ENCODE measurements at places on chromosomes 1 and 21. TPM values are rescaled to one million over a fixed set of nuclear protein-coding genes. Genes with fewer than 3 reads are reported as not detected.

DNA sequence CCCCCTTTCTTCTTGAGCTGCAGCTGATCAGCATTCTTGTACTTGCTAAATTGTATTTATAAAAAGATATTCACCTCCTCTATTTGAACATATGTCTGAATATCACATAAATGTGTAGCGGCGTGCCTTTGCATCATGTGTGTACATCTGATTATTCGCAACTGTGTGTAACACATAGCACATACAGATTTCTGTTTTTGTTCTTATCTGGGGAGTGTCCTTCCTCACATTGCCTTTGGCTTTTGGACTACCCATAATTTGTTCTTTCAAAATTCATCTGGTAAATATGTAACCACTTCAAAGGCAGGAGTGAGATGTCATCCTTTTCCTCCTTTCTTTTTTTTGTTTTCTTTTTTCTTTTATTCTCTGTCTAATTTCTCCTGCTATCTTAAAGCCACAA is 113.6 kb downstream of the PBX1 start:
- no peaks in the 10 kb centered on the region for H3K27me3 ChIP-seq
- no peak overlapping the region for H3K4me3 ChIP-seq
- peak overlapping the region; percentile 64 for H3K27ac ChIP-seq
- DNase-seq: no peak
- peaks cover 84% of the 10 kb centered on the region for H3K4me1 ChIP-seq

GRCh38 chr1:10508511-10508951 is 33.8 kb downstream of the PEX14 start:
- no peaks in the 10 kb centered on the region for H3K36me3 ChIP-seq
- DNase-seq: peak; percentile 20
- H3K4me3 ChIP-seq: no peak overlapping the region

DNA sequence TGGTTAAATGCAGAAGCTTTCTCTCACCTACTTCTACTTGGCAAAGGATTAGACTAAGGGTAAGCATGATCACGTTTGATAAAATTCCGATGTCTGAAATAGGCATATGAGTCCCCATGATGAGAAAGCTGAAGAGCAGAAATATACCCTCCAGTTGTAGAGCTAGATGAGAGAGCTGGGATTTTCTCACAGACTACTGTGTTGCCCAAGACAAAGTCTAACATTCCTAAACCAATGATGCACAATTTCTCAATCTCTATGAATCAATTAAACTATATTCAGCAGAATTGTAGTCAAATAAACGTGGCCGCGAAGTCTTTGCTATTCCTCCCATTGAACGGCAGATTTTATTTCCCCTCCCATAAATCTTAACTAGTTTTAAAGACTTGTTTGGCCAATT is 699.2 kb downstream of the KCNT2 start:
- H3K4me3 ChIP-seq: no peak overlapping the region
- no peaks in the 10 kb centered on the region for H3K4me1 ChIP-seq
- H3K27ac ChIP-seq: no peak overlapping the region
- no peaks in the 10 kb centered on the region for H3K27me3 ChIP-seq
- no peak for DNase-seq

- no peaks in the 10 kb centered on the region for H3K27me3 ChIP-seq
- no peak overlapping the region for H3K27ac ChIP-seq
- DNase-seq: no peak
- no peaks in the 10 kb centered on the region for H3K4me1 ChIP-seq
Observed at GRCh38 chr21:35220301-35220700, 171.2 kb upstream of the RUNX1 start.

Gene KLHL17
- total RNA-seq: 6.0 TPM

All from body of pancreas (tissue), 4 donors.